ENCODE measurements at places on chromosomes 12 and 14. TPM values are rescaled to one million over a fixed set of nuclear protein-coding genes. Genes with fewer than 3 reads are reported as not detected.

ZC2HC1C gene
- 0.96 TPM for total RNA-seq

AKAP5 gene
- 0.58 TPM for total RNA-seq

CD69 gene
- not detected for total RNA-seq

RGS6 gene
- not detected for total RNA-seq

KRT75 gene
- total RNA-seq = not detected

LMNTD1 gene
- 0.38 TPM for total RNA-seq

KRT2 gene
- not detected for total RNA-seq

CPM gene
- 19.0 TPM for total RNA-seq

CLEC2B gene
- total RNA-seq = 15.1 TPM

TAS2R50 gene
- 3.1 TPM for total RNA-seq

SLC5A8 gene
- not detected for total RNA-seq

DHRS2 gene
- total RNA-seq = 0.19 TPM

OAS2 gene
- 3.1 TPM for total RNA-seq

ERBB3 gene
- 0.38 TPM for total RNA-seq

MYH7 gene
- total RNA-seq = not detected

CLEC4C gene
- total RNA-seq = not detected

NRXN3 gene
- total RNA-seq = 1.3 TPM

GPD1 gene
- total RNA-seq = under 0.01 TPM

PLEKHG7 gene
- total RNA-seq = not detected

TMPRSS12 gene
- total RNA-seq = not detected

ASCL1 gene
- total RNA-seq = not detected

BDKRB2 gene
- total RNA-seq = 11.0 TPM

RNFT2 gene
- total RNA-seq = 4.6 TPM

LRFN5 gene
- total RNA-seq = 0.19 TPM

ADAMTS20 gene
- not detected for total RNA-seq

PDZRN4 gene
- not detected for total RNA-seq

TMEM233 gene
- 0.56 TPM for total RNA-seq

APOF gene
- total RNA-seq = not detected
